ENCODE measurements at places on chromosomes 3 and 15.

- DNase-seq, result no peak
These were observed 167.2 kb downstream of the PLD1 start for GRCh38 chr3:171643033-171643432.

DNA sequence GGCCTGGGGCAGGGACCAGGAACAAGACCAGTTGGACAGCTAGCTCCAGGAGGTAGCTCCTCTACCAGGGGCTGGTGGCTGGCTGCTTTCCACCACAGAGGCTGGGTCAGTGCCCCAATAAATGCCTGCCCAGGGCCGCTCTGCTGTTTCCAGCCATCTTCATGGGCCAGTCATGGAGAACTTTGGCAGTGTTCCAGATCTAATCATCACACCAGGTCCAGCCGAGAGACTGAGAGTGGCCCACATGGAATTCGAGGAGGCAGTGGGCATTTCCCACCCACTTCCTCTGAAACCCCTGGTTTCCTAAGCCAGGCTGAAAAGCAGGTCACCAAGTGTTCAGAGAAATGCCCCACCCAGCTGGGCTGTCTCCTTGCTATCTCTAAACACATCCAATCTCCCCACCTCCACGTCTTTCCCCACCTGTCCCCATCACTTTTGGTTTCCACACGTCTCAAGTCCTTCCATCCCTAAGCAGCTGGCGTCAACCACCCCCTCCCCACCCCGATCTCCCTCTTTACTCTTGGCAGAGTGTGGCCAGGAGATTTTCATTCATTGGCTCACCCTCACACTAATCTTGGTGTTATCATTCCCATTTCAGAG is 190.0 kb upstream of the LINGO1 start:
- no peak for DNase-seq

GRCh38 chr3:136562026-136562425 is 190.2 kb downstream of the STAG1 start:
- DNase-seq, result no peak

DNA sequence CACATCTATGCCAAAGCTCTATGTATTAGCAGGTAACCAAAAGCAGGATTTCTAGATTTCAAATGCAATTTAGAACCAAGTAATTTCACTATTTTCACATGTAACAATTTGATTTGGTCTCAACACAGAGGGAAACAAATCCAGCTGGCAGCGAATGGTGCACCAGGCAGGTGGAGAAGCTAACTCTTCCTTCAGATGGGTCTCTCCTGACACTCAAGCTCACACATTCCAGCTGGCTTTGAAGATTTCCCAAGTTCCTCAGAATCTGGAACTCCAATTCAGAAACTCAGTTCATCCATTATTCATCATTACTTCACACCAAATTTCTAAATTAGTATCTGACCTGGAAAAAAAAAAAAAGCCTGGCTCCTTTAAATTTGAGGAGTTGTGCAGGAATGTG is 318.1 kb upstream of the NECTIN3 start:
- no peak for DNase-seq

DNA sequence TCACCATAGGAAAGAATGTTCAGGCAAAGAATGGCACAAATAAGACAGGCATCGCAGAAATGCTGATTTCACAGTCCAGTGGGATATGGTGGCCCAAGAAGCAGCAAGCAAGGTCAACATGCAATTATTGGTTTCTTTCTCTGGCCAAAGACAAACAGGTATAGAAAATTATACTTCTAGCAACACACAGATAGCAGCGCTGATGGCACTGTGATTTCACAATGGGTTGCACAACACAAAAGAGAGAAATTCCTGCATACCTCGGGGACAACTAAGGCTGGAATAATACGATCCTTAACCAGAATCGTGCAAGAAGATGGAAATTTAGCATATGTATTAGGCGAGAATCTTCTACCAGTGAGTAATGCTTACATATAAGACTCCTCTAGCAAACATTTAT is 76.3 kb upstream of the NR2F2 start:
- DNase-seq, result no peak

Measured in bone marrow (tissue), 2 donors.